ENCODE measurements at places on chromosomes 1 and 21.

DNA sequence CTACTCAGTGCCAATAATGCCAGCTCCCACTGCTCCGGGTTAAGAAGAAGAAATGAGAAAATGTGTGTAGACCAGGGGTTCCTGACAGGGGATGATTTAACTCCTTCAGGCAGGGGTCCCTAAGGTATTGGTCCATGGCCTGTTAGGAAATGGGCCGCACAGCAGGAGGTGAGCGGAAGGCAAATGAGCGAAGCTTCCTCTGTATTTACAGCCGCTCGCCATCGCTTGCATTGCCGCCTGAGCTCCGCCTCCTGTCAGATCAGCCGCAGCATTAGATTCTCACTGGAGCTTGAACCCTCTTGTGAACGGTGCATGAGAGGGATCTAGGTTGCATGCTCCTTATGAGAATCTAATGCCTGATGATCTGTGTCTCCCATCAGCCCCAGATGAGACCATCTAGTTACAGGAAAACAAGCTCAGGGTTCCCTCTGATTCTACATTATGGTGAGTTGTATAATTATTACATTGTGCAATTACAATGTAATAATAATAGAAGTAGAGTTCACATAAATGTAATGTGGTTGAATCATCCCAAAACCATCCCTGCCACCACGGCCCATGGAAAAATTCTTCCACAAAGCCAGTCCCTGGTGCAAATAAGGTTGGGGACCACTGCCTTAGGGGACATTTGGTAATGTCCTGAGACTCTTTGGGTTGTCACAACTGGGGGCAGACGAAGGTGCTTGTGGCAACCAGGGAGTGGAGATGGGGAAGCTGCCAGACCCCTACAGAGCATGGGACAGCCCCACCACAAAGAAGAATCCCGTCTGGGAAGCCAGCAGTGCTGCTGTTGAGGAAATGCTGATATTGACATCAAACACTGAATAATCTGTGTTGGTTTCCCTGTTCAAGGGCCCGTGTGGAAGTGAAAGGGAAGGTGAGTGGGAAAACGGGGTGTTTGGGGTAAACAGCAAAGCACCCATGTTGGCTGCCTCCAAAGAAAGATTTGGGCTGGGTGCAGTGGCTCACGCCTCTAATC, 60.8 kb downstream of the DHRS3 start:
- no peak for DNase-seq

- peak; percentile 60 for DNase-seq
Observed at GRCh38 chr1:206734499-206735142, 36.0 kb upstream of the IL19 start.

GRCh38 chr1:206911064-206911663, 10.6 kb downstream of the FCMR start:
- no peak for DNase-seq

DNA sequence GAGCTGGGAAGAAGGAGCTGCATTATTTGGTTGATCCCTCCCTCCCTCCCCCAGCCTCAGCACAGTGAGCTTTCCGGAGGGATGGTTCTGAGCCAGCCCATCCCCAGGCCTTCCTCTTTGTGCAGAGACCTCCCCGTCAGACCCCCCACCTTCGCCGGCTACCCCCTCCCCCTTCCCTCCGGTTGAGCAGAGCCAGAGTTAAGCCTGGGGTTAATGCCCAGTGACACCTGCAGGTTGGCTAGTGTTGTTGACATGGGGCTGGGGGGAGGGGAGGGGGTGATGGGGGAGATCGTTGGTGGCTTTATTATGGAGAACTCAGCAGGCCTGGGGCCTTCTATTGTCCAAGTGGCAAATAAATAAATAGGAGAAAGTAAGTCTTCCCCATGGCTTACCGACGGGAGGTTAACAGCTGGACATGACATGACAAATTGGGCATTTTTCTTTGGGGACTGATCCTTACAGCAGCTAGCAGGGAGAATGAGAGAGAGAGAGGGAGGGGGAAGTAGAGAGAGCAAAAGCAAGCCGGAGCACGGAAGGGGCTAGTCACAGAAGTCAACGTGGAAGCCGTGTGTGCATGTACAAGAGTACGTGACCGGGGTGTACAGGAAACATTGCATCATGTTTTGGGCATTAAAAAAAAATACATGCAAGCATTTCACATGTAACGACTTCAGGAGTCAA, 131.1 kb downstream of the TMEM53 start:
- no peak for DNase-seq

- no peak for DNase-seq
Observed at GRCh38 chr1:14987829-14988603, 165.5 kb upstream of the TMEM51 start.

- DNase-seq: no peak
Observed at GRCh38 chr1:101205457-101205856, 31.4 kb upstream of the S1PR1 start.

GRCh38 chr1:19169642-19170041, 40.4 kb downstream of the UBR4 start:
- DNase-seq: no peak

- DNase-seq: no peak
Observed at GRCh38 chr1:156923670-156924477, 3.4 kb downstream of the LRRC71 start.

GRCh38 chr1:212486619-212486975, 53.9 kb downstream of the NENF start:
- no peak for DNase-seq

DNA sequence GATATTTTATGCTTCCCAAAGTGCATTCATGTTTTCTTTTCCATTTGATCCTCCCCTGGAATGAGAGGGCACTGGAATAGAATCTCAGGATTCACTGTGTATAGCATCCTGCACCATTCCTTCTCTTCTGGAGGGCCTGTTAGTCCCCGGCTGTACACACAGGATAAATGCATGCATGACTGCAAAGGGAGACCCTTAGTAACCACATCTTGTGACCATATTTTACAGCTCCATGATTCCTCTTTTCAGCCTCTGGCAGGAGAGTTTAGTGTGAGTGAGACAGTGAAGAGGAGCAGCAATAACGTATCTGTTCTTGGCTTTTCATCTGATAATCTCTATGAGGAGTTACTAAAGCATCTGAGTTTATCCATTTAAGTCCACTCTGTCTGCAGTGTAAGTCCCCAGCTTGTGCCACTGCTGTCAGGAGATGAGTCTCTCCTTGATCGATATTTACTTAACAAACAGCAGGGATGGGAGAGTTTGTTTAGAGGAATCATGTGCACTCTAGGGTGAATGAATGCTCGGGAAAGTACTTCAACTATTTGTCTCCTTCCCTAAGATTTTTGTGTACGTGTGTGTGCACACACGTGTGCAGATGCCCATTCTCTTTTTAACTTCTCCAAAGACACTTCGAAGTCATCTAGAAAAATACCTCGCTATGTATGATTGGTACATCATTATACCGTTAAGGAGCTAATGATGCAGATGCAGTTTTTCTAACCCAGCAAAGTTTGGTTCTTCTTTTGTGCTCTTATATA, 41.1 kb downstream of the PROX1 start:
- no peak for DNase-seq

DNA sequence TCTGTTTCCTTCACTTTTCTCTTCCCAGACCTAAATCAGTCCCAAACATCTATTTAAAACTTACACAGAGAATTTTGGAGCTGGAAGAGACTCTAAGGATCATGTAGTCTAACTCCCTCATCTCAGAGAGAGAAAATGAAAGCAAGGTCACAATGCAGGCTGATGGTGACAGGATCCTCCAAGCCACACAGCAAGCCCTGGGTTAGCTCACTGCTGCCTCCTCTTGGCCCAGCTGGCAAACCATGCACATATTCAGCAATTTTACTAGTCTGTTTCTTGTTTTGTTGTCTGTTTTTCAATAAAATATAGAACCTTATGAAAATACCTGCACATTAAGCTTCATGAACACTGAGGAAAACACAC, 27.7 kb upstream of the LY9 start:
- peak; percentile 70 for DNase-seq

GRCh38 chr1:193537266-193538002, 351.0 kb upstream of the B3GALT2 start:
- no peak for DNase-seq

DNA sequence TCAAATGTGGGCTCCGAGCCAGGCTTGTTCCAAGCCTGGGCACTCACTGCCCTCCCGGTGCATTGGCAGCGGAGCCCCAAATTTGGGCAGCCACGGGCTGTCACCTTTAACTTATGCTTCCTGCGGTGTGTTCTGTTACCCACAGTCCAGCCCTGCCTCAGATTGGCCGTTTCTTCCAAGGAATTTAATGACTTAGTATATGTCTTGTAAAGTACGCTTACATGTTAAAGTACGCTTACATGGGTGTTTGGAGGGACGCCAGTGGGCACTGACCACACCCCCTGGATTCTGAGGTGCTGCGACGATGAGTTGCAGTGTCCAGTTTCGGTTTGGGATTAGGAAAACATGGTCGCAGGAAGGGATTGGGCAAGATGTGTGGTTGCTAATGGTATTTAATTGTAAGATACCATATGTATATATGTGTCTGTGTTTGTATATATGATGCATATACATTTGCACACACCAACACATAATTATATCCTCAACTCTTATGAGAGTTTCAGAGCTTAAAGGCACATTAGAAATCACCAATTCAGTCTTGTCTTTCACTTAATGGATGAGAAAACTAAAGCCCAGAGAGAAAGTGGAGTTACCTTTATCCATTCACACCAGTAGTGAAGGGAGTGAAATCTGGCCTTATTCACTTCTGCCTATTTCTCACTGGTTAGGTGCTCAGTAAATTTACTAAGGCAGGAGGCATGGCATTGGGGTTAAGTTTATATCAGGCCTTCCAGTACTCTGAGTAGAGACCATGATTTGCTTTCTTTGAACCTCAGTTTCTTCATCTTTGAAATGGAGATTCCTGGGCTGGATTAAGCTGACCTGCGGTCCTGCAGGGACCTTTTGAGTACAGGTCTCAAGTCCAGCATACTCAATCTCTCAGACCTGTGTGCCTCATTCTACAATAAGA, 1.0 kb downstream of the SMYD2 start:
- no peak for DNase-seq

GRCh38 chr1:25700626-25701025, 84.0 kb downstream of the MAN1C1 start:
- DNase-seq: no peak

- DNase-seq: no peak
Observed at GRCh38 chr21:17451364-17451891, 61.4 kb upstream of the CXADR start.

- DNase-seq: no peak
Observed at GRCh38 chr1:203196371-203196770, 9.9 kb upstream of the CHI3L1 start.

DNA sequence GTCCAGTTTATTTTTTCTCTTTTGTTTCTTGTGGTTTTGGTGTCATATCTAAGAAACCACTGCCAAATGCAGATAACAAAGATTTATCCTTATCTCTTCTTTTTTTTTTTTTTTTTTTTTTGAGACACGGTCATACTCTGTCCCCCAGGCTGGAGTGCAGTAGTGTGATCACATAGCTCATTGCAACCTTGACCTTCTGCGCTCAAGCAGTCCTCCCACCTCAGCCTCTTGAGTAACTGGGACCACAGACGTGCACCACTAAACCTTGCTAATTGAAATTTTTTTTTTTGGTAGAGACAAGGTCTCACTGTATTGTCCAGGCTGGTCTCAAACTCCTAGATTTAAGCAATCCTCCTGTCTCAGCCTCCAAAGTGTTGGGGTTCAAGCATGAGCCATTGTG, 8.9 kb downstream of the SLC66A1 start:
- no peak for DNase-seq

GRCh38 chr1:172002725-172003345, 161.5 kb downstream of the DNM3 start:
- DNase-seq: no peak

DNA sequence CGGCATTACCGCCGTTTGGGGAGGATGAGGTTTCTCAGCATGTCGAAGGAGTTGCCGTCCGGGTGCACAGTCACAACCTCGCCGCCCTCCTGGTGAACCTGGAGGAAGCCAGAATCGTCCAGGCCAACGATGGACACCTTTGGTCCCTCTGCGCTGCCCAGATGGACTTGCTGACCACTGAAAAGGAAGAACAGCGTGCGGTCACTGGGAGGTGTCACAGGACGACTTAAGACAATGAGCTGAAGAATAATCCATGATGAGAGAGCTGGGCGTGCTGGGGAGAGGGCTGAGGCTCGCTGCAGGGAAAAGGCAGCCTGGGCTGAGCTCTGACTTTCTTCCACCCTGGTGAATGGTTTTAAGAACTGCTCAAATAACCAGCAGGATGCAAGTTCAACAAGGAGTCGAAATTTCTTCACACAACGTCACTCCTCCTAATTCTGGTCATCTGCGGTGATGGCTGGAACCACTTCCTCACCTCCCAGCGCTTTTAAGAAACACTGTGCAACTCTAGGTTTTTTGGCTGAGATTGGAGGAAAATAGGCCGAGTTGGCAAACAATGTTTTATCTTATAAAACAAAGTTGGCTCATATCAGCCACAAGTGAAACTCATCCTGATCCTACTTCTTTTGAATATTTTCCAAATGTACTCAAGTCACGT, 55.5 kb downstream of the SIM2 start:
- no peak for DNase-seq

- no peak for DNase-seq
Observed at GRCh38 chr1:243572940-243573339, 277.1 kb downstream of the AKT3 start.

DNA sequence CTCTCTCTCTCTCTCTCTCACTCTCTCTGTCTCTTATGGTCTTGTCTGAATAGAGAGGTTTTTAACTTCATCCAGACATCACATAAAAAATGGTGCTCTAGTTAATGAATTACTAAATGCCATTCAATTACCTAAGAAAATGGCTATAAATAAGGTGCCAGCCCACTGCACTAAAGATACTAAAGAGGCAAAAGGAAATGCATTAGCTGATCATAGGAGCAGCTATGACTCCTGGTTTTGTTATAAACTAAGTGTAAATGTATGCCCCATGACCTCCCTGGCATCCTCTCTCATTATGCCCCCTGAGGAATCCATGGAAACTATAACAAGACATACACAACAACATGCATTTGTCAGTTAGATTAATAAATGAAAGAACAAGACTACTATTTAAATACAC, 57.5 kb upstream of the PDC start:
- no peak for DNase-seq

DNA sequence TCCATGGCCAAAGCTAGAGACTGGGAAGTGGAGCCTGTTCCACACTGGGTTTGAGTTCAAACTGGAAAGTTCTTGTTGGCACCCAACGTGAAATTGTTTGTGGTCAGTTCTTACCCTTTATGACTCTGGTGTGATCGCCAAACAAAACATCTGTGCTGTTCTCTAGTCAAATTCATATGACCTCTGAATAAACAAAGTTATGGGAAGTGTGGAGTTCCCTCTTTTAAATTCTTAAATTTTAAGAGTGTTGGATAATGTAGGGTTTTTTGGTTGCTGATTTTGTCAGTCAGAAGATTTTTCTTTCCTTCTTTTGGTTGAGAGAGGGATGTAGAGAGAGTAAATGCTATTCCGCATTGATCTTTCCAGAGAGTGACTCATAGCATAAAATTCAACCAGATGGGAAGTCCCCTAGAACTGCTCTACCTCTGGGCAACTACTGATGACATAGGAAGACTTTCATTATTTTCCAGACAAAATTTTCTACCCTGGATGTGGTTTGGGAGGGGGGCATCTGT, 36.4 kb downstream of the CHML start:
- DNase-seq: no peak

GRCh38 chr1:162627662-162628296, 4.5 kb upstream of the DDR2 start:
- DNase-seq: no peak
